Natural killer cell (primary cell): ENCODE measurements at places on chromosomes 1 and 21.
A peak's percentile ranks its signal among the peaks of the same experiment; 100 is the strongest.

DNA sequence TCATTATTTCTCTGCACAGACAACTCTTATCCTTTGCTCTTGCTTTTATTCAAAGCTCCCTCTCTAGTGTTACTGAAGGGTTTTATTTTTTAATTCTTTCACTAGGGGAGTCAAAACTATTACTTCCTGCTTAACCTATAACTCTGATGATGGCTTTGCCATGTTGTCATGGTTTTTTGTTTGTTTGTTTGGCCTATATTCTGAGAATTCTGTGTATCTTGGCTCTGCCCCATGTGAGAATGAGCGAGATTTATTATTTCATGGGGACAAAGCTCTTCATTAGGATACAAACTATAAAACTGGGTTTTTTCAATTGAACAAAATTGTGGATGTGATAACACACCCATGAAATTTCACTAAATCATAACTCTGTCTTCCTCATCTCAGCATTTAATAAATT lies 190.5 kb upstream of the C1orf105 start:
- H3K4me1 ChIP-seq = no peaks in the 10 kb centered on the region
- no peak for DNase-seq
- H3K27ac ChIP-seq = no peak overlapping the region
- no peaks in the 10 kb centered on the region for H3K27me3 ChIP-seq
- H3K36me3 ChIP-seq = no peaks in the 10 kb centered on the region

- H3K27ac ChIP-seq = no peak overlapping the region
- DNase-seq = no peak
- H3K4me3 ChIP-seq = no peak overlapping the region
- H3K4me1 ChIP-seq = no peaks in the 10 kb centered on the region
- no peaks in the 10 kb centered on the region for H3K27me3 ChIP-seq
- H3K36me3 ChIP-seq = no peaks in the 10 kb centered on the region
These were observed 294.0 kb downstream of the LRRC40 start for GRCh38 chr1:69911301-69911801.

GRCh38 chr1:231196728-231197127 lies 34.9 kb downstream of the TRIM67 start:
- no peaks in the 10 kb centered on the region for H3K36me3 ChIP-seq
- no peaks in the 10 kb centered on the region for H3K27me3 ChIP-seq
- H3K4me3 ChIP-seq = no peak overlapping the region
- DNase-seq = no peak

DNA sequence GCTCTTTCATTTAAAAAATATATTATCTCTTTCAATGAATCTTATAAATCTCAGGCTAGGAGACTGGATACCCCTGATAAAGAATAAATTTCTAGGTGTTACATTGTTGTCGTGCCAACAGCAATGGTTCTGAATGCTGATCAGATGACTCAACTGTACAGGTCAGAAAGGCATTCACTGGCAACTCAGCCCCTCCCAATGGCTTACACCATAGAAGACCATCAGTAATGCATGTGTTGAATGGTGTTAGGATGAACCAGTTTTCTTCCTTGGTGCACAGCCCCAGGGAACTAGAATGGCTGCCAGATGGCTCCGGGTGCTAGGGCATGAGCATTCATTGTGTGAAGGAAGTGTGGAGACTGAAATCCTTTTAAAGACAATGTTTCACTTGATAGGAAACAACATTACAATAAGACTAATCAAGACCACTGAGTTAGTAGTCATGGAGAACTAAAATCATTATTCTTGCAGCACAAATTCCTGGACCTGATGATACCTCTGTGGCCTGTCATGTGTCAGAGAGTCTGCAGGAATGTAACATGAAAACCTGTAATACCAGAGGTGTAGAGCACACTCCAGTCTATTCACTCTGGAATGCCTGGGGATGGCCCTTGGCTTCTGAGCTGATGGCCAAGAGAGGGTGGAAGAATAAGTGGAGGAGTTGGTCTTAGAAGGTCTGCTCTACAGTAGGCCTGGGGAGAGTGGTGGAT lies 187.7 kb upstream of the LMO4 start:
- H3K27me3 ChIP-seq = no peaks in the 10 kb centered on the region
- H3K4me1 ChIP-seq = no peaks in the 10 kb centered on the region
- no peaks in the 10 kb centered on the region for H3K36me3 ChIP-seq

DNA sequence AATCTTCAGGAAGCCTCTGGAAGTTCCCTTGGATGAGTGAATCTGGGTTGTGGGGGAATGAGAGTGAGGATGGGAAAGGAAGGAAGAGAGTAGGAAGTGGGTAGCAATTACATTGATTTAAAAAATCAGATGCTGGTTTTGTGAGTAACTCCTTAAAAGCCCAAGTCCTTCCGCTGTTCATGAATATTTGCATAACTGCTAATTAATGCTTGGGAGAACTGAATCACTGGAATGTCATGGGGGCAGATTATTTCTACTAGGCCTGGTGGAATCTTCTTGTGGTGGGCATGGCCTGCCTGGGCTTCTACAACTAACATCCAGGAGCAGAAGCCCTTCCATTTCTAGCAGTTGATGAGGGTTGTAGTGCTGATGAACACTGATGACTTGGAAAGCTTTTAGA lies 52.7 kb downstream of the FASLG start:
- no peak overlapping the region for H3K27ac ChIP-seq
- no peak overlapping the region for H3K4me3 ChIP-seq
- DNase-seq = no peak
- no peaks in the 10 kb centered on the region for H3K27me3 ChIP-seq

DNA sequence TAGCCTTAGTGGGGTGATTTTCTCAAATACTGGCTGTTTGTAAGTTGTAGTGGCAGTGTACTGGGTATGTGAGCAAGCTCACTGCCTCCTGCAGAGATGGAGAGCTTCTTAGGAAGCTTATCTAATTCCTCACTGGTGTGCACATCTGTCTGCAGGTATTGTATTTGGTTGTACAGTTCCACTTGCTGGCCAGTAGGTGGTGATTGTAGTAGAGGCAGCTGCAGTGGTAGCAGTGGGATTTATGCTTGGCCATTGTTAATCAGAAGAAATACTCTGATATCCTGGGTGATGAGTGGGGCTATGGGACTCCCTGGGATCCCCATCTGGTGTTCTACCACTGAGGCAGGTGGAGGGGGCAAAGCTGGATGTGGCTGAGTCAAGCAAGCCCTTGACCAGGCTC lies 276.1 kb upstream of the SPAG17 start:
- no peak for DNase-seq
- no peaks in the 10 kb centered on the region for H3K4me1 ChIP-seq
- no peaks in the 10 kb centered on the region for H3K27me3 ChIP-seq
- no peaks in the 10 kb centered on the region for H3K36me3 ChIP-seq

GRCh38 chr1:24299901-24300300 lies 19.3 kb upstream of the GRHL3 start:
- no peaks in the 10 kb centered on the region for H3K27me3 ChIP-seq
- no peak overlapping the region for H3K4me3 ChIP-seq
- no peak for DNase-seq
- H3K4me1 ChIP-seq = no peaks in the 10 kb centered on the region
- no peaks in the 10 kb centered on the region for H3K36me3 ChIP-seq
- H3K27ac ChIP-seq = no peak overlapping the region

GRCh38 chr1:228062812-228063211 lies 19.7 kb upstream of the ARF1 start:
- peaks cover 49% of the 10 kb centered on the region for H3K27me3 ChIP-seq
- H3K4me3 ChIP-seq = no peak overlapping the region
- H3K36me3 ChIP-seq = no peaks in the 10 kb centered on the region
- DNase-seq = no peak

DNA sequence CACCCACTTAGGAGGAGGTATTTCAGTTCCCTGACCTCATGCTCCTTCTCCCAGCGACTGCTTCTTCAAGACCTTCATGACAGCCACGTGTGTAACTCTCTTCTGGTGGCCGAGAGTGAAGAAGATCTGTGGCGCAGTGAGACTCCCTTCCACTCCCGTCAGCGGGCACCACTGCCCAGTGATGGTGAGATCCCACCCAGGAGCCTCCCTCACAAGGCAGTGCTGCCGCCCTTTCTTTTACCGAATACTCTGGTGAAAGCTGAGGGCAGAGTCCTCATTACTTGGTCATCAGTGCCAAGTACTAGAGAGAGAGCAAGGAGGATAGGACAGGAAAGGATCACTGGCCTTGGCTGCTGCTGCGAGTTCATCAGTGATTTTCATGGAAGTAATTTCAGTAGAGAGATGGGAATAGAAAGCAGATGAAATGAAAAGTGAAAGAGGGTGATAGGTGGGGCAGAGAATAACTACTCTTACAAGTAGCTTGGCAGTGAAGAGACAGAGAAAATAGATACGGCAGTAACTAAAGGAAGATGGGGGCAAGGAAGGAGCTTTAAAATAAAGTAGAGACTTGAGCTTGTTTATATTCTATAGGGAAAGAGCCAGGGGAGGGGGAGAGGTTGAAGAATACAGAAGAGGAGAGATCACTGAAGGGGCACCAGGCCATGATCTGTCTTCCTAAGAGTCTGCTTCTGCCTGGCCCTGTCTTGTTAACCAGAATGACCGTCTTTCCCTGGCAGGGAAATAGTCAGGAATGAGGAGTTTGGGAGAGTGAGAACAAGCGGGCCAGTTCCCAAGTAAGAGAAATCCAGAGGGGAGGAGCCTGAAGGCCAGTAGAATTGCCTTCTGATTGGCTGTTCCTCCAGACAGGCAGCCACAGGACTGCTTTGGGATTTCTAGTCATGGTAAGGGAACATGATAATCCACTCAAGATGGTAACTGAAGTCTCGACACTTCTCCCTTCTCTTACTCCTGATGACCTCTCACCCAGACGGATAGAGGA lies 18.3 kb downstream of the HYI start:
- no peak overlapping the region for H3K27ac ChIP-seq
- H3K4me3 ChIP-seq = no peak overlapping the region
- H3K4me1 ChIP-seq = no peaks in the 10 kb centered on the region
- no peaks in the 10 kb centered on the region for H3K27me3 ChIP-seq
- DNase-seq = no peak
- peaks cover 68% of the 10 kb centered on the region for H3K36me3 ChIP-seq

GRCh38 chr1:17440827-17441168 lies 1.3 kb upstream of the RCC2 start:
- H3K4me3 ChIP-seq = no peak overlapping the region
- no peak for DNase-seq
- H3K27ac ChIP-seq = no peak overlapping the region
- H3K4me1 ChIP-seq = peaks cover 24% of the 10 kb centered on the region
- H3K27me3 ChIP-seq = no peaks in the 10 kb centered on the region

DNA sequence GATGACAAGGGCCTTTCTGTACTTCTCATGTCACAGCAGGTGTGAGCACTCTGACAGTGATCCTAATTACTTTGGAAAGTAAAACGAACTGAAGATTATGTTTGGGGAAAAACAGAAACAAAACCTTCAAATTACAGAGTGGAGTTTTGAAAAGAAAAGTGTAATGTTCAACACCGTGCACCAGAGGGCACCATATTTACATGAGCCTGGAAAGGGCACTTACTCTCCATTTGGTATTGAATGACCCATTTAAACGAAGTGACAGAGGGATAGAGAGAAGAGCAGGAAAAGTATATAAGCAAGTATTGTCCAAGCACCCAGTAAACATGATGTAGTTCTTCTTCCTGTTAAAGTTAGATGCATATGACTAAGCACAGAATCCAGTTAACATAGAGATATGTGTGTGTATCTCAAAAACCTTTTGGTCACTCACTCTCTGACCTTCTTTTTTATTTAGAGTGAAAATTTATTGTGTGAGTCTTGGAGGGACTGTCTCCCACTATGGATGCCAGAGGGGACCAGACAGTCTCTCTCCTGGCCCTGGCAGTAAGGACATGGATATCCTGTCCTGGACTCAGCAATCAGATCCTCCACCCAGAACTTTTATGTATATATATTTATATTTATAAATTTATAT lies 3.8 kb upstream of the RGSL1 start:
- no peaks in the 10 kb centered on the region for H3K4me1 ChIP-seq
- no peak overlapping the region for H3K4me3 ChIP-seq
- no peaks in the 10 kb centered on the region for H3K36me3 ChIP-seq
- peak; percentile 62 for DNase-seq
- H3K27me3 ChIP-seq = no peaks in the 10 kb centered on the region
- H3K27ac ChIP-seq = no peak overlapping the region

- no peaks in the 10 kb centered on the region for H3K27me3 ChIP-seq
- no peaks in the 10 kb centered on the region for H3K36me3 ChIP-seq
- H3K27ac ChIP-seq = no peak overlapping the region
- no peak for DNase-seq
- no peak overlapping the region for H3K4me3 ChIP-seq
These were observed 45.6 kb downstream of the PBX1 start for GRCh38 chr1:164604541-164604940.

GRCh38 chr1:166069390-166069789 lies 97.4 kb downstream of the FAM78B start:
- H3K4me1 ChIP-seq = no peaks in the 10 kb centered on the region
- no peaks in the 10 kb centered on the region for H3K27me3 ChIP-seq
- no peaks in the 10 kb centered on the region for H3K36me3 ChIP-seq
- no peak overlapping the region for H3K4me3 ChIP-seq
- DNase-seq = no peak
- no peak overlapping the region for H3K27ac ChIP-seq

DNA sequence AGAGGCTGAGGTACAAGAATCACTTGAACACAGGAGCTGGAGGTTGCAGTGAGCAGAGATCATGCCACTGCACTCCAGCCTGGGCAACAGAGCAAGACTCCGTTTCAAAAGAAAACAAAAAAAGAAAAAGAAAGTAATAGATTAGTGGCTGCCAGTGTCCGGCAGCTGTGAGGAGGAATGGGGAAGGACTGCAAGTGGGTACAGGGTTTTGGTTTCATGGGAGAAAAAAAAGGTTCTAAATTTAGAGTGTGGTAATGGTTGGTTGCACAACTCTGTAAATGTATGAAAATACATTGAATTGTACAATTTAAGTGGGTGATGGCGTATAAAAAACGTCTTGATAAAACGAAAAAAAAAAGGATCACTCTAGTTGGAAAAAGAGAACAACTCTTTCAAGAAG lies 6.7 kb downstream of the TAF1A start:
- no peaks in the 10 kb centered on the region for H3K27me3 ChIP-seq
- H3K4me3 ChIP-seq = no peak overlapping the region
- H3K36me3 ChIP-seq = peaks cover 28% of the 10 kb centered on the region

DNA sequence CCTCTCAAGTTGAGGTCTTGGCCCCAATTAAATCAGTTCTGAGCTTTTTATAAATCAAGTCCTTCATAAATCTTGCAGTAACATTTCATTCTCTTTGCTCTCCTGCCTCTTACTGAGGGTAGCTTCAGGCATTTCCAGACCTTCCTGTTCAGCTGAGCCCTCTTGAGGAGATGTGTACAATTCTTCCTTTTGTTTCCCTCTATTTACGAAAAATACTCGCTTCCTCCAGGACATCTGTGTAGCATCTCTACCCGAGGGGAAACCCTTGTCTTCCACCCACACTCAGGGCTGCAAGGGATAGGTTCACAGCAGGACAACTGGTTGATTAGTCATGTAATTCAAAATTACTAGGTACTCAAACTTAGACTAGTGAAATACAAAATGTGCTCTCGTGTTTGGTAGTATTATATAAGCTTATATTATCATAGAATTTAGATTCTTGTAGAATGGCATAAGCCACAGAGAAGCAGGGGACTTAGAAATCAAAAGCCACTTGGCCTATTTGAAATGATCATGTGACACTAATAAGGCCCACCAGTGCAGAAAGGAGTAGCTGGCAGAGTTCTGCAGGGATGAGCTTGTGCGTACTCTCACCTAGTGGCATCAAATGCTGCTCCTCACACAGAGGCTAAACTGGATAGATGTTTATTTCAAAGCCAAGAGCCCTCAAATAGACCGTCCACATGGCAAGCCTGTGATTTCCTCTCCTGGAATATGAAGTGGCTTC lies 126.7 kb downstream of the GDAP2 start:
- H3K4me1 ChIP-seq = no peaks in the 10 kb centered on the region
- no peak for DNase-seq
- H3K27ac ChIP-seq = no peak overlapping the region
- H3K4me3 ChIP-seq = no peak overlapping the region
- no peaks in the 10 kb centered on the region for H3K27me3 ChIP-seq
